Left cardiac atrium (tissue), 4 donors: ENCODE measurements at places on chromosomes 6 and 20. TPM values are rescaled to one million over a fixed set of nuclear protein-coding genes. Genes with fewer than 3 reads are reported as not detected.

DNA sequence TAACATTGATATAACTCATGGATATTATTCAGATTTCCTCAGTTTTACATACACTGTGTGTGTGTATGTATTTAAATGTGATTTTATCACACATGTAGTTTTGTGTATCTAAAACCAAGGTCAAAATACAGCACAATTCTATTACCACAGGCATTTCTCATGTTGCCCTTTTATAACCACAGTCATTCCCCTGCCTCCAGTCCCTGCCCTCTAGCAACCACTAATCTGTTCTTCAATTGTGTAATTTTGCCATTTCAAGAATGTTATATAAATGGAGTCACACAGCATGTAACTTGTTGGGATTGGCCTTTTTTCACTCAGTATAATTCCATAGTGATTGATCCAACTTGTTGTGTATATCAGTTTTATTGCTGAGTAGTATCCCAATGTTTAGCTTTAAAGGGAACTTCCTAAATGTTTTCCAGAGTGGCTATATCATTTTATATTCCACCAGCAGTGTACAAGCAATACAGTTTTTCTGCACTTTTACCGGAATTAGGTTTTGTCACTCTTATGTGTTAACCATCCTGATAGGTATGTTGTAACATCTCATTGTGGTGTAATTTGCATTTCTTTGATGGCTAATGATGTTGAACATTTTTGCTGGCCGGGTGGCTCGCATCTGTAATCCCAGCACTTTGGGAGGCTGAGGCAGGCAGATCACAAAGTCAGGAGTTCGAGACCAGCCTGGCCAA, 338.2 kb downstream of the SOX4 start:
- DNase-seq: no peak

DNA sequence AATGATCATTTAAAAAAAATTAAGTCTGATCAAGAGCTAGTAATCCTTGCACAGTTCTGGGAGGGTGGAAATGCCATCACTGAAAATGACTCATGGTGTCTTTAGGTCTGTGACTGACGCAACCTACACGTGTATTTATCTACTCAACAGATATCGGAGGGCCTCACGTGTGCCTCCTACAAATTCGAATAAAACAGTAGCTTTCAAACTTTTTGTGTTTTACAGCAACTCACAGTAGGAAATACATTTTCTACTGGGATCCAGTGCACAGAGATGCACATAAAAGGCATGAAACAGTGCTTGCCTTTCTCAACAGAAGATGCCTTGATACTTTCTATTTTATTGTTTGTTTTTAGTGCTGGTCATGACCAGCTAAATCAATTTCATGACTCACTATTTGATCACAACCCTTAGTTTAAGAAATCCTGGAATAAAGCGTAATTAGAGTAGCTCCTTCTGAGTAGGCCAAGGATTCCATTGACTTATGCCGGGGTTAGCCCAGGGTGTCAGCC, 210.0 kb upstream of the SNX9 start:
- no peak for DNase-seq

- no peak for DNase-seq
These were observed 83.6 kb downstream of the TMEM170B start for GRCh38 chr6:11621119-11621518.

GRCh38 chr6:74991573-74992332, 214.1 kb downstream of the COL12A1 start:
- DNase-seq: no peak

- DNase-seq: peak; percentile 77
These were observed 982 bp downstream of the HECA start for GRCh38 chr6:139135578-139136545.

The CD24 gene
- 0.47 TPM for total RNA-seq

DNA sequence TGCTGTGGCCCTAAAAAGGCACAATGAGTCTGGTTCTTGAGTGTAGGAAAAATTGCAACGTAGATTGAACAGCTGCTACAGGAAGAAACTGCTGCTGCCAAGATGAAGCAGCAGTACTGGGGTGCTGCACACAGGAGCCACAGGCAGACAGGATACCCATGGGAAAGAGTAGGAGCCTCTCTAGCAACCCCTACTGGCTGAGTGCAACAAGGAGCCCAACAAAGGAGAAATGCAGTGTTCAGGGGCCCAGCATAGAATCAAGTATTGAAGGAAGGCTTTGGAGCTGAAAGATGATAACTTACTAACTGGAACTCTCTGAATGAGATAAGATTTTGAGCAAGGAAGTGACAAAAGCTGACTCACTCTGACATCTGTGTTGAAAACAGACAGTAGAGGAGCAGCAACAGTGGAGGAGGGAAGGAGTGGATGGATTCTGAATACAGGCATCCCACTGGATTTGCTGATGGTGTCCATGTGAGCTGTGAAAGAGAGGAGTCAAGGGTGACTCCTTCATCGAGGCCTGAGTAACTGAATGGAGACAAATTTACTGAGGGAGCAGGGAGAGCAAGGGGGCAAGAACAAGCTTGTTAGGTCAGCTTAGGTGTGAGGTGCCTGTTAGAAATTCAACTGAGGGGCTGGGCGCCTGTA, 534.7 kb upstream of the JARID2 start:
- no peak for DNase-seq

GRCh38 chr6:32967151-32968091, 973 bp upstream of the BRD2 start:
- DNase-seq: no peak
